Occipital lobe (tissue), 3 donors: ENCODE measurements at places on chromosomes 3 and 15. TPM values are rescaled to one million over a fixed set of nuclear protein-coding genes. Genes with fewer than 3 reads are reported as not detected.

Gene IFT80
- 83.8 TPM for total RNA-seq

Gene SERPINI2
- total RNA-seq, result 2.0 TPM

Gene TYRO3
- 20.3 TPM for total RNA-seq

Gene ERICH6
- not detected for total RNA-seq

Gene KBTBD13
- total RNA-seq, result not detected

Gene BFSP2
- total RNA-seq, result 1.1 TPM

Gene ZNF770
- total RNA-seq, result 110 TPM

Gene LARP6
- total RNA-seq, result 21.5 TPM

Gene TRIM42
- total RNA-seq, result not detected

Gene MB21D2
- total RNA-seq, result 61.9 TPM

Gene GJD2
- total RNA-seq, result 1.1 TPM
